NCI-H1417 treated with DMSO at 0.1 percent for 48 hours (cell line): ENCODE measurements at places on chromosomes 1 and 21.

- no peak for DNase-seq
Observed at GRCh38 chr1:30649321-30649991, 73.9 kb downstream of the MATN1 start.

DNA sequence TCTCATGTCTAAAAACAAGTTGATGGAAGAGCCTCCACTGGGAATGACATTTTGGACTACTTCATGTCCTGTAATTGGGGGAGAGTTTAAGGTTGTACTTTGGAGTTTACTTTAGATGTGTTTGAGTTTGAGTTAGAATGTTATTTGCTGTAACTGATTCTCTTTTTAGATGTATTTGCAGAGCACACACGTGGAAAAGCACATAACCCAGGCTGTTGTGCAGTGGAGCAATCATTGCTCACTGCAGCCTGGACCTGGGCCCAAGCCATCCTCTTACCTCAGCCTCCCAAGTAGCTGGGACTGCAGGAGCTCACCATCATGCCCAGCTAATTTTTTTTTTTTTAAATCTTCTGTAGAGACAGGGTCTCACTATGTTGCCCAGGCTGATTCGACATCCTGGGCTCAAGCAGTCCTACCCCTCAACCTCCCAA, 36.7 kb upstream of the SH3D21 start:
- no peak for DNase-seq

GRCh38 chr1:26160527-26161414, 1.9 kb downstream of the FAM110D start:
- DNase-seq, result no peak

GRCh38 chr1:25061261-25061995, 131.4 kb upstream of the RUNX3 start:
- no peak for DNase-seq

GRCh38 chr1:1540090-1540817, at the start of gene TMEM240:
TMEM240 (minus strand) TSS chr1:1540624; CDS start chr1:1540346, 278 bp downstream.
- no peak for DNase-seq

GRCh38 chr1:5713101-5714010, 278.9 kb downstream of the NPHP4 start:
- no peak for DNase-seq

GRCh38 chr1:27507960-27508665, 18.1 kb upstream of the WASF2 start:
- no peak for DNase-seq

GRCh38 chr1:196302981-196303380, 305.3 kb downstream of the KCNT2 start:
- no peak for DNase-seq

- DNase-seq, result no peak
Observed at GRCh38 chr1:168751195-168751650, 22.2 kb upstream of the DPT start.

GRCh38 chr1:220742520-220742919, 5.6 kb upstream of the MTARC2 start:
- DNase-seq, result no peak

GRCh38 chr1:201026234-201026633, 2.7 kb upstream of the KIF21B start:
- DNase-seq, result no peak

DNA sequence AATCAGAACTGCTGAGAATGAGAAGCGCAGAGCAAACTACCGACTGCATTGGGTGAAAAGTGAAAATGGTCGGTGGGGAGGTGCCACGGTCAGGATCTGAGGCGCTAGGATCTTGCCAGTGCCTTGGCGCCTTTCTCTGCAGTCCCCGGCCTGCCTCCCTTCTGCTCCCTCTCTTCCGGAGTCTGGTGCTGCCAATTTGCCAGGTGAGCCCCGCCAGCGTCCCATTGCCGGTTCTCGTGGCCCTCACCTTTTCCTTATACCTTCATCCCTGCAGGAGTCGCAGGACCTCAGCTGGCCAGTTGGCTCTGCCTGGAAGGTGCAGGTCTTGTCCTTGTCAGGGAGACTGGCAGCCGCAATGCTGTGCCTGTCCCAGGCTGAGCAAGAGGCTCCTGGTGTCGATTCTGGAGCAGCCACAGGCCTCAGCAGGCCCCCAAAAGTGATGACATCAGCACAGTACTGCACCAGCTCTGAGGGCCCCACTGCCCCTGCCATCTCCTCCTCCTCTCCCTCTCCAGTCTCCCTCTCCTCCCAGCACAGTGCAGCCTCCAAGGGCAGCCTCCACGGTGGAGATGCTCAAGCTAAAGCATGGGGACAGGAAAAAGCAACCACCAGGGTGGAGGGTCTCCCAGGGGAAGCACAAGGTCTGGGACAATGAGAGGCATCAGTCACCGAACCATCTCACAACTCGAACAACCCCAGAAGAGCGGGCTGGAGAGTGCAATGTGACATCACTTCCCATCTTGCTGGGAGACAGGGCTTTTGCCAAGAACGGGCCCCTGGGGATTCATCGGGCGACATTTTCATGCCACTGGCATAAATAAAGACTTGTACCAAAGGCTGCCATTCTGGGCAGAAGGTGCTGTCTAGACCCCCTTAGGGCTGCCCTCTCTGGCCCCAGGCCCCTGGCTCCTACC, 37.1 kb upstream of the H6PD start:
- no peak for DNase-seq

DNA sequence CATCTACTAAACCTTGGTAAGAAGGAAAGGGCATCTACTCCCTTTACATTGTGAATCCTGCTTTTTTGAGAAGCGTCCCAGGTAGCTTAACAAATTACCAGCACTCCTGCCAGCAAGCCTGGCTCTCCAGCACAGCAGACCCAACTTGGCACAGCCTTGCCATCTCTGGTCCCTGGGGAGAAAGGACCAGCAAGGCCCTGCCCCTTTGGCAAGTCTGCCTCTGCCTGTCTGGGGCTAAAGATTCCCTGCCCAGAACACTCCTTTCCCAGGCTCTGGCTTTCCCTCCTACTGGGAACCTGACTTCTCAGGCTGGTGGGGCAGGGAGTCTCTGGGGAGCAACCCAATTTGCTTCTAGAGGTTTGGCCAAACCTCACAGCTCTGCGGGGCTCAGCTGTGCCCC, 68.5 kb downstream of the ATP2B4 start:
- DNase-seq, result no peak

DNA sequence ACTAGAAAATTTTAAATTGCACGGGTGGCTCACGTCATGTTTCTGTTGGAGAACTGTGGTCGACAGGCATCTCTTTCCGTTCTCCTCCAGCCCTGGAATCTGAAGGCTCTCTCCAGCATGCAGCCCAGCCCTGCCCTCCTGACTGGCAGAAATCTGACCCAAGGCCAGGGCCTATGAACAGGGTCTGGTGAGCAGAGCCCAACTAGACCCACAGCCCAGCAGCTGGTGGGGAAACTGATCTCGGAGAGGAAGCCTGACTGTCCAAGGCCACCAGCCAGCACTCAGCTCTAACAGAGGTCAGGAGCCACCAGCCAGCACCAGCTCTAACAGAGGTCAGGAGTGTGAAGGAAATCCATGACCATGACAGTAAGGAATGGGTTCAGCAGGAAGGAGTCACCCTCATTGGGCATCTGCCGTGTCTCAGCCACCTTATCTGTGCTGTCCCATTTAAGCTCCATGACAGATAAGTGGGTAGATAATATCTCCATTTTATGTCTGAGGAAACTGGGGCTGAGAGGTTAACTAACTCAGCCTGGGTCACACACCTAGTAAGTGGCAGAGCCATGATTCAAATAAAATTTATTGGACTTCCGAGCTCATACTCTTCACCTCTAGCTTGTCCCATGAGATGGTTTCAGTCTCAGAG, 20.2 kb upstream of the PKP1 start:
- no peak for DNase-seq

DNA sequence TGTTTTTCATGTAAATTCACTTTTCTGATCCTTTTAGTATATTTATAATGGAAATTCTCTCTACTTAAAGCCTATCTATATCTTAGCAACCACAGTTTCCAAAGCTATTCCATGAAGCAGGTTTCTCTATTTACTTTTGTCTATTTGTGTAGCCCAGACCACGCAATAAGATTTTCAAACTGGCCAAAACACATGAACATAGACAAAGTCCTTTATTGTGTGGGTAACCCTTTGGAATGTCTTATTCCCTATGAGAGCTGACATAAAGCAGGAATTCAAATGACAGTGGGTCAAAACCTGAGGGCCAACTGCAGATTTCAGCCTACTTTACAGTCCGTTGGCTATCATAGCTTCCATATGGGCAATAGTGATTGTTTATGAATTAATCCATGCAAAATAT, 252.6 kb downstream of the LTN1 start:
- no peak for DNase-seq

- no peak for DNase-seq
Observed at GRCh38 chr1:173016419-173016818, 34.3 kb downstream of the TNFSF18 start.

DNA sequence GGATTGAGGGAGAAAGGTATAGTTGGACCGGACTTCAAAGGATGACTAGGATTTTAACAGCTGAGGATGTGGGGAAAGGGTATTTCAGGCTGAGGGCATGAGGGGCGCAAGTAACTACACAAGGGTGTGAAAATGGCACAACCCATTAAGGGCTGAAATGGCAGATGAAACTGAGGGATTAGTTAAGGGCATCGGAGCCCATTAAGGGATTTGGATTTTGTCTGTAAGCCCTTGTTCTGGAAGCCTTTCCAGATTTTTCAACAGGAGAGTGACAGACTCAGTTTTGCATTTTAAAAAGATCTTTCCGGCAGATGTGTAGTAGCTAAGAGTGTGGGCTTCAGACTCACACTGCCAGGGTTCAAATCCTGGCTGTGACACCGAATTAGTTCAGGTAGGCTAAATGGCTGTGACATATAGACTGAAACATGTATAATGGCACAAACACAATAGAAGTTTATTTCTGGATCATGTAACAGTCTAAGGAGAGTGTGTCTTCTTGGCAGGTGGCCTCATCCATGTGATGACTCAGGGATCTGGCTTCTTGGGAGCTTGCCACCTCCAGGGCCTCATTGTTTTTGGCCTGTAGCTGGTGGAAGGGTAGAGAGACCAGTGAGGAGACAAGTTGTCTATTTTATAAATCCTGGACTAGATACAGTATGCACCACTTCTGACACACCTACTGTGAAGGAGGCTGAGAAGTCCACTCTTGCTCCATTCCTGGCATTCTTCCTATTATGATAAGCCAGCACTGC, 49.6 kb downstream of the UBE2T start:
- DNase-seq, result no peak

- no peak for DNase-seq
Observed at GRCh38 chr1:2556277-2556677, at the start of gene TNFRSF14. TNFRSF14 (plus strand) TSS chr1:2556371; CDS start chr1:2556665, 294 bp downstream.

- no peak for DNase-seq
Observed at GRCh38 chr1:152109998-152110294, 5.3 kb downstream of the TCHH start.

- no peak for DNase-seq
Observed at GRCh38 chr21:42653231-42654061, at the start of gene PDE9A. PDE9A (plus strand) TSS chr21:42653621; CDS start chr21:42653815, 194 bp downstream.

DNA sequence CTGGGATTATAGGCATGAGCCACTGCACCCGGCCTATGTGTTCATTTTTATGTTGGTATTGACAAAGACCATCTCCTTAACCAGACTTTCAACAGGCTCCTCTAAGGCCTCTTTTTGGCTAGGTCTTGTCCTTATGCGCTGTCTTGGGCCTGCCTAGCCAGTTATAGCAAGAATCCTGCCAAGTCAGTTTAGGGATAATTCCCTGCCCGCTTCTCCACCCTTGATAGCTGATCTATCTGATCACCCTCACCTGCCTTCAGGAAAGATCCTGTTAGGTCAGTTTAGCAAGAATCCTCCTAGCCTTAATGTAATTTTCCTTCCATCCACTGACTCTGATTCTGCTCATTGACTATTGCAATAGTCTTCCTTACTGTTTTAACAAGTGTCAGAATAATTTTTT, 2.4 kb upstream of the B4GALT3 start:
- no peak for DNase-seq

GRCh38 chr1:230849451-230850224, 18.7 kb downstream of the C1orf198 start:
- no peak for DNase-seq

GRCh38 chr1:96309783-96310182, 411.8 kb upstream of the PTBP2 start:
- no peak for DNase-seq

DNA sequence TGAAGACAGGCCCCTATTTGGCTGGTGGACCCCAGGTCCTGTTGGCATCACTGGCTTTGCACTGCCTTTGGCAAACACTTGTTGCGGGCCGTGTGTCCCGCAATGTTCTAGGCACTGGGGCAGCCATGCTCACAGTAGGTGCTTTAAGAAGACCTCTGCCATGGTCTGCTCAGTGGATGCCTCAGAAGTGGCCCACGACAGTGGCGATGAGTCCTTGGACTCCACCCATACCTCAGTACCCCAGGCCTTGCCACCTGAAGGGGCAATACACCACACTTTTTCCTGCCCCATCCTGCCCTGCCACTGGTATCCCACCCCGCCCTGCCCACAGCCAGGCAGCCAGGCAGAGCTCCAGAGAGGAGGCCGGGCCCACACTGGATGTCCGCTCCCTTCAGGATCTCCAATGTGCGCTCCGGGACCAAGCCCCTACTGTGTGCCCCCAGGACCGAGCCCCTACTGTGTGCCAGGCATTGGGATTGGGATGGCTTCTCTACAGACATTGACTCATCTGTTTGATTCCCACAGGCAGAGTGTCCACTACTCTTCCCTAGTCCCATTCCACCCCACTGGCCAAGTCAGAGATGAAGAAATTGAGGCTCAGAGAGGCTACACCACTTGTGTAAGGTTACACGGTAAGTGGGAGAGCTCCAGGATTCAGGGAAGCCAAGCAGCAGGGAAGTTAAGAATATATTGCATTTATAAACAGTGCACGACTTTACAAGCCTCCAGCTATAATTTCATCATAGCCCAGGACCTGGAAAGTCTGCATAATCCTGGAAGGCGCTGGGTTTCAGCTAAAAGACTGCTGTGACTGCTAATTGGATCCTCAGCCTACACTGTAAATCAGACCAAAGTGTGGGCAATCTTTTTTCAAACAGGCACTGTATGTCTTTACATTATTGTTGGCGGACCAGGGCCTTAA, 101.6 kb downstream of the DMRTB1 start:
- no peak for DNase-seq

DNA sequence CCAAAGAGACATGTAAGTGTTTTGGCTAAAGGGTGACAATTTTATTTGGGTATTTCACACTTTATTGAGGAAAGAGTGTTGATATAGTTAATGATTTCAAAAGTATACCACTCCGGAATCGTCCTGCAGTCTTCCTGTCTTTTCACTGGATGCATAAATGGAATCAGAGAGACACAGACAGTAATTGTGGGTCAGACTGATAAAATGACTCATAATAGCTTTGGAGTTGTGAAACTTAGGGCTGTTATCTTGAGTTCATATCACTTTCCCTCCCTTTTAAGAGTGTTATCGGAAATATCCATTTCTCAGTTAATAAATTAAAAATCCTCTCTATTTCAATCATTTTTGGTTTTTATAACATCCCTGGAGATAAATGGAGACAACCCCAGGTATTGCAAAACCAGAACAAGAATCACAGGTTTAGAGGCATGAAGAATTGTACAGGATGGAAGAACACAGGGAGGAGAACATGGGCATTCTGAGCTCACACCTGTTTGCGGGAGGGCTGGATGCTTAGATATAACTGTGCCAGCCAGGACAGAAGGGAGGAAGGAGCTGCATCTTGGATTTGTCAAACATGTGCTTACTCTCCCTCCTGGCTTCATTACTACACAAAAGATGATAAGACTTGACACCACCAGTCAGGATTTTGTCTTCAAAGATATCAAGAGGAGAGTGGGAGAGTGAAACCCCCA, 185.4 kb downstream of the LMO4 start:
- no peak for DNase-seq

GRCh38 chr1:8986814-8987190, 39.4 kb downstream of the SLC2A7 start:
- DNase-seq, result no peak
